ENCODE measurements at places on chromosomes 5 and 9.

DNA sequence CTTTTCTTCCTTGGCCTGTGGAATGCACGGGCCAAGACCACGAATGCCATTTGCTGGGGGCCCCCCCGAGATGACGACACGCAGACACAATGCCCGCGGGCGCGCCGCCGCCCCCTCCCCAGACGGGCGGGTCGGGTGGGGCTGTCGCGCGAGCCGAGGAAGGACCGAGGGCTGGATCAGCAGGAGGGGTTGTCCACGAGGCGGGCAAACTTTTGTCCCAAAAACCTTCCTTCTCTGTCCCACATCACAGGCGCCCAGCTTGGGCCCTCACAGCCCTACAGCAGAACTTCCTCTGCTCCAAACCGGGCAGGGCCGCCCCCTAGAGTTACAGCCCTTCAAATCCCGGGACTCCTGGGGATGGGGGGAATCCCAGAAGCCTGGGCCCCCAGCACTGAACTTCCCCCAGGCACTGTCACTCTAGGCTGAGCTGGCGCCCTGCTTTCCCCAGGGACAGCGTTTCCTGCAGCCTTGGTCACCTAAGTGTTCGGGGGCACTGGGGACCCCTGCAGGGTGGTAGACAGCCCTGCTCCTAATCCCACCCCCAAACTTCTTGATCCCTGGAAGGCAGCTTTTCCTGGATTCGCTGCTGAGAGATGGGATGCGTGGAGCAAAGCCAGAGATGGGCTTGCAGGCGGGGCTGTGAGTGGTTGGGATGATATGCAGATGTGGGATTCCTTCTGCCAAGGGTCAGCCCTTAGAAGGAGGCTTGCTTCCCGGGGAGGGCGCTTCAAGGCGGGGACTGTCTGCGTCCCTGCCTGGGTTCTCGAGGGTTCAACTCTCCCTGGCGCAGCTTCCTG, 980 bp downstream of the COL5A1 start:
- no peak for DNase-seq

DNA sequence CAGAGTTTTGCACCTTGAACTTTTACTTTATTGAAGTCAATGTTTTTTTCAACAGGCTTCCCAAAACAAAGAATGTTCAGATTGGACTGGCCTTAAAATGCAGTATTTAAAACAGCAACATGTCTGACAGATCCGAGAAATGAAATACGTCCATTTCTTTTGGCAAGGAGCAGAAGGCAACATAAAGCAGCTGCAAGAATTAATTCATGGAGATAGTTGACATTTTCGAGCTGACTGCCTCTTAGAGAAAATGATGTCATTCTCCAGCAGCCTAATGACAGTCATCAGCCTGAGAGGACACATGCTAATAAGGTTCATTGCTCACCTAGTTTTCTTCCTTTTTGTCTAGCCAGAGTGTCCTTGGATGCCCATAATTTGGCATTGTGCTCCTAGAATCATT, 232.2 kb upstream of the SEMA6A start:
- no peak for DNase-seq

DNA sequence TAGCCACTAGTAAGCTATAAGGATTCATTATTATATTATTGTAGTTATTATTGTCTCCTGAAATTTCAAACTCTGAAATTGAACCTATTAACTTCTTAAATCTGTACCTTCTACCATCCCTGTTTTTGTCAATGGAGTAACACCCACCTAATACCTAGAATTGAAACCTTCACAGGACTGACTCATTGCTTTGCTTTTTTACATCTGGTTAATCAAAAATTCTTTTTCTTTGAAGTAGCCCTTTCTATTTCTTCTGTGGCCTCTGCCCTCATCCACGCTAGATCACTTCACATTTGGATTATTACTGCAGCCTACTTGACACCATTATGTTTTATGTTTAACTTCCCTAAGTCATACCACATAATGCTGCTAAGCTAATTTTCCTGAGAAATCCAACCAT, 35.6 kb downstream of the RBM27 start:
- DNase-seq = no peak

DNA sequence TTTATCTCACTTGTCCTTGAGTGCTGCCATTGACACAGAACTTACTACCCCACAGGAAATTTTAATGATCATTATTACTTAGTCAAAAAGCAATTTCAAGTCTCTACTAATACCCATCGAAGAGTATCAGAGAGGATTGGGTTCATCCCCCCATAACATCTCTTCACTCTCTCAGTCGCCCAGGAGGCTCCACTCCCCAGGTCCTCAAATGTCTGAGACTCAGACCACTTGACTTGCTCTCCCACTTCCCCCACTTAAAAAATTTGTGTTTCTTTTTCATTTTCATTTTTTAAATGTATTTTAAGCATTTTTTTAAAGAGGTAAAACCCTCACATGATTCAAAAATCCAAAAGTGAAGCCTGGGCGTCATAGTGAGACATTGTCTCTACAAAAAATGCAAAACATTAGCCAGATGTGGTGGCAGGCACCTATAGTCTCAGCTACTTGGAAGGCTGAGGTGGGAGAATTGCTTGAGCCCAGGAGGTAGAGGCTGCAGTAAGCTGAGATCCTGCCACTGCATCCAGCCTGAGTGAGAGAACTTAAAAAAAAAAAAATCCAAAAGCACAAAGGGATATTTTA, 56.8 kb upstream of the TRAF1 start:
- DNase-seq = no peak

- DNase-seq = no peak
These were observed 576.7 kb upstream of the ADAMTS16 start for GRCh38 chr5:4563400-4563799.

- no peak for DNase-seq
These were observed 35.8 kb downstream of the VLDLR start for GRCh38 chr9:2657427-2657826.

- no peak for DNase-seq
These were observed 156.8 kb upstream of the TBC1D2 start for GRCh38 chr9:98412101-98412842.

GRCh38 chr5:95080030-95080429, 204.9 kb downstream of the MCTP1 start:
- DNase-seq = no peak

DNA sequence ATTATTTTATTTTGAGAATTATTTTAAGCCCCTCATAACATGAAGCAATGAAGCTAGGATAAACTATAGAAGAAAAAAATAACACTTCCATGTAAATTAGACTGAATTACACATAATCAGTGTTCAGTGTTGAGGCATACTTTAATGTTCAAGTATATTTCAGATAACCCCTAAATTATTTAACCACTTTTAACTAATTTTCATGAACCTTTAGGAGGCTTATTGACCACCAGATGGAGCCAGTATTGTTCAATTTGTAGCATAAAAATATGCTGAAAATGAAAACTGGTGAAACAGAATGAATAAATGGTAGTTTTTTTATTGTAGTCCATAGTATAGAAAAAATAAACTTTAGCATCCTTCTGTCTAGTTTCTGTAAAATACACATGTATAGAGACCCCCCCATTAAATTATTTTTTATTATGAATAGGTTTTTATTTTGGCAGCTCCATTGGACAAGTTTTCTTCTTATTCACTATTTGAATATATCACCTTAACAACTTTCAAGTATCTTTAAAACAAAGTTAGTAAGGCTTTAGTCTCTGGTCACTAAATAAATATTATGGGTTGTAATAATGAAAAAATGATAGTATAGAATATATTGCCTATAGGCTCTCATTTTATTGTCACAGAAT, 190.1 kb downstream of the CWC27 start:
- peak; percentile 25 for DNase-seq

- DNase-seq = no peak
These were observed 11.7 kb upstream of the NUP214 start for GRCh38 chr9:131113655-131114054.

- no peak for DNase-seq
These were observed 477.0 kb upstream of the RGMB start for GRCh38 chr5:98296426-98296825.

GRCh38 chr9:91935066-91935749, 14.8 kb downstream of the ROR2 start:
- no peak for DNase-seq

GRCh38 chr9:135939351-135940265, 21.6 kb downstream of the UBAC1 start:
- no peak for DNase-seq

- no peak for DNase-seq
These were observed 27.2 kb downstream of the AHRR start for GRCh38 chr5:348726-349125.

- peak; percentile 89 for DNase-seq
These were observed 505.6 kb downstream of the MAN2A1 start for GRCh38 chr5:110195288-110195687.

GRCh38 chr9:19720377-19720776, 68.5 kb downstream of the SLC24A2 start:
- DNase-seq = no peak

DNA sequence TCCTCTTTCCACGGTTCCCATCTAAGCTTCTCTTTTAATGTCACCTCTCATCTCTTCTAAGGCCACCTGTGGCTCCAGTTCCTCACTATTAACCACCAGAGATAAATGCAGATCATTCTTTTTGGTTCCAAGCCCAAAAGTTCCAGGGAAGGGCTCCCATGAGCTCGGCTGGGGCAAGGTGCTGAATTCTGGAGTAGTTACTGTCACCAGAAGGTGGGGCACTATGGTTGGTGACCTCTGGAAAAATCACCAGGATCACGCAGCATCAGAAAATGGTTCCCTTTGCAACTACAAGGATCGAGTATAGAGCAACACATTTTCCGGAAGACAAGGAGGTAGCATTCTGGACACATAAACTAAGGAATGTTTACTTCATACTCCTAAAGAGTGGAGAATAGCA, 528.7 kb upstream of the DAP start:
- no peak for DNase-seq

DNA sequence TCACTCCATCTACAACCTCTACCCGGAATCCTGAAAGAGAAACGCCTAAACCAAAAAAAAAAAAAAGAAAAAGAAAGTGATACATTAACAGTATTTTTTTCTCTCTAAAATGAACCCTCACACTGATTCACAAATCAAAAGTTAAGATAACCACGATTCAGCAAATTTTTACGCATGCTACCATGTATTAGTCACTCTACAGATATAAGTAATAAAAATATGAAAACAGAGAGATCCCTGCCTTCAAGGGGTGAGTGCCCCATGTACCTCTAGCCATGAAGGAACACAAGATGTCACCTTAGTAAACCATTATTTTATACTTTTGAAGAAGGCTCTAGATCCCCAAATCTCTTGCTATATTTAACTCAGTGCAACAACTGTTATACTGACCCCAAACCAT, 33.4 kb downstream of the CEMIP2 start:
- DNase-seq = no peak

GRCh38 chr9:76576344-76576743, 117.4 kb downstream of the GCNT1 start:
- DNase-seq = no peak

GRCh38 chr9:119951090-119951489, 581.9 kb upstream of the BRINP1 start:
- no peak for DNase-seq

- DNase-seq = no peak
These were observed 61.5 kb upstream of the CTSL start for GRCh38 chr9:87664153-87665060.

DNA sequence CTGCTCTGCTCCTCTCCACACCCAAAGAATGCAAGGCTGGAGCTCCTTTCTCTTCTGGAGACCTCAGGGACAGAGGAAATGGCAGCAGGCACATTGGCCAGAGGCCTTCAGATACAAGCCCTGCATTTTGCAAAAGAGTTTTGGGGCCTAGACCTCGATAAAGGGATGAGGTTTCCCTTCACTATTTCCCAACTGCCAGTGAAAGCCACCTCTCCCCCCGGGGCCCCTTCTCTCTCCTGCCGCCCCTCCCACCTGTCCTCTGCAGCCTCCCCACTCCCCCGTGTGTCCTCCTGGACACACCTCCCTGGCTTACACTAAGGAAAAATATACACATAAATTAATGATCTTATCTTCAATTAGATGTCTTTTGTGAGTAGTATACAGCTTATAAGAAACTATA, 21.3 kb upstream of the LMNB1 start:
- DNase-seq = no peak

GRCh38 chr9:4600368-4600767, 61.7 kb upstream of the PLPP6 start:
- no peak for DNase-seq

GRCh38 chr9:86946201-86947145, 833 bp downstream of the GAS1 start:
- no peak for DNase-seq

DNA sequence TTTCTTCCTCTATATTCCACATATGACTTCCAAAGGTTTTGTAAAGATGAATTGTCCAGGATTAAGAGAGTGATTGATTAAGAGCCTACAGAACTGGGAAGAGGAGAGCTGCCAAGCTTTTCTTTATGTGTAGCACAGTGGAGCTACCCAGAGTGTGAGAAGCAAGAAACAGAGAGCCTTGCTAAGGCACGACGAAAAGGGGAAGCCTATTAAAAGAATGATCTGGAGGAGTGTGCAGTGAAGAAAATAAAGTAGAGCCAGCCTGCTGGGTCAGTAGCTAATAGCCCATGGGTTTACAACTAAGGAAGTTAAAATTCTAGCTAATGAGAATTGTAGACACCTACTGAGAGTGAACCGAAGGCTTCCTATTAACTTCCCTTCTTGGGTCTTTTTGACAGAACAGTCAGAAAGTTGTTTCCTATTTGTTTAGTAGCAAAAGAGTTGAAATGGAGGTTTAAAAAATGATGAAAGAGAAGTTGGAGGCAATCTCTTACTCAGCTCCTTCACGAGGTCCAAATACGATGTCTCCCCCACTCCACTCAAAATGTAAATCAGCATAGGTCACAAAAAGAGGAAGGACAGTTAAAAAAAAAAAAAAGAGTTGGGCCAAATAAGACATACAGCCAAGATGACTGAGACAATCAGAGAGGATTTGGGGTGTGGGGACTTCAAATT, 957 bp upstream of the PRR16 start:
- DNase-seq = no peak

DNA sequence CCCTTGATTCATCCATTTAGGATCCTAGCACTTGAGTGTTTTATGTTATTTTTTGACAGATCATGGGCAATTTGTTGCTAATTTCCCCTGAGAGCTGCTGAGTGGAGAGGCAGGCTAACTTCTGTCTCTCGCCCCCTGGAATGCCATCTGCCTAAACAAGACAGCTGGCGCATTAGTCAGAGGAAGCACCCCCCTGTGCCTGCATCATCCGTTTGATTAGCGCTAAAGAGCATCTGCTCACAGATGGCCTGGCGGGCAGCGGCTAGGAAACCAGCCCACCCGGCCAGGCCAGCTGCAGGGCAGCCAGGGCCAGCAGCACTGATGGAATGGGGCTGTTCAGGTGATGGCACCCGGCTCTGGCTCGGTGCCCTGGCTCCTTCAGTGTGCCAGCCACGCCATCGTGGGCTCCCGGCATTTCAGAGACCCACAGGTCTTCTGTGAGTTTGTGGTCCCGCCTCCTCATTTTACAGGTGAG, 22.9 kb upstream of the ASS1 start:
- peak; percentile 92 for DNase-seq

- no peak for DNase-seq
These were observed 83.4 kb downstream of the CYLC2 start for GRCh38 chr9:103078581-103078980.

Measured in NCI-H1694 treated with DMSO at 0.1 percent for 48 hours (cell line).